ENCODE measurements at places on chromosomes 6 and 20.

GRCh38 chr6:7051780-7052442 is 55.9 kb upstream of the RREB1 start:
- DNase-seq: peak; percentile 60

DNA sequence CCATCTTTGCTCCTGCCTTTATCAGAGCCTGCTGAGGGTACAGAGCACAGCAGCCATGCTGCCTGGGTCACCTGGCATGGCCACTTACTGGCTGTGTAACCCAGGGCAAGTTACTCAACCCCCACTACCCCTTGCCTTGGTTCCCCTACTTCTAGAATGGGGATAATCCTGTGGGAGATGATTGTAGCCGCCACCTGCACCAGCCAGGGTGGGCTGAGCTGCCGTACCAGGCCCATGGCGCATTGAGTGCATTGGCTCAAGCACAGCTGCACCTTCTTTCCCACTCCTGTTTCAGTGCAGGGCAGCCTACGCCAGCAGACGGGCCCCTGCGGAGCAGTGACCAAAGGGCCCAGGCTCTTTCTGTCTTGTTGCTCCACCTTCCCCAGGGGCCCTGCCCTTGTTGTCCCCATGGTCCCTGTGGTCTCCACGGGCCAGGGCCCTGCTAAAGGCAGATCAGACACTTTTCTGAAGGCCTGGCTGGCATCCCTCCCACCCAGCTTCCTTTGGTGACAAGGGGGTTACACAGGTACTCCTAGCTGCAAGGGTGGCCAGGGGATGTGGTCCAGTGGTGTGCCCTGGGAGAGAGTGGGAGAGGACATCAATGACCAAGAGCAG is 159.4 kb upstream of the MLN start:
- no peak for DNase-seq

DNA sequence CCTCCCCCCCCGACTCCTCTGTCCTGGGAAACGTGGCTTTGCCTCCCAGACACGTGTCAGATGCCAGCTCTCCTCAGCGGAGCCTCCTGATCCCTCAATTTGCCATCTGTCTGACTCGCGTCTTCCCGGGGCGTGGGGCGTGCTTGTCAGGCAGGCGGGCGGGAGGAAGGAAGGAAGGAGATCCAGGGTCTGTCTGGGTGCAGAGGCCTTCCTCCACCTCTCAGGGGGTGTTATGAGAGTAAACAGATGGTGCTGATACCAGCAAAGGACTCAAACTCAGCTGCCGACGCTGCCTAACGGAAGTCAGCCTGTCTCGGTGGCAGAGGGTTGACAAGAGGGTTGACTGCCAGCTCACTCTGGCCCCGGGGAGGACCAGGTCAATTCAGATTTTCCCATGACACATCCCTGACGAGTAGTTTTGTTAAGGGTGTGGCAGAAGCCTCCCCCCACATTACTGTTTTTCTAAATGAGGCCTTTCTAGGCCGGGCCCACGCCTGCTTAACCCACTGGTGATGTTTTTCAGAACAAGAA is 17.0 kb downstream of the UQCC2 start:
- DNase-seq: no peak

DNA sequence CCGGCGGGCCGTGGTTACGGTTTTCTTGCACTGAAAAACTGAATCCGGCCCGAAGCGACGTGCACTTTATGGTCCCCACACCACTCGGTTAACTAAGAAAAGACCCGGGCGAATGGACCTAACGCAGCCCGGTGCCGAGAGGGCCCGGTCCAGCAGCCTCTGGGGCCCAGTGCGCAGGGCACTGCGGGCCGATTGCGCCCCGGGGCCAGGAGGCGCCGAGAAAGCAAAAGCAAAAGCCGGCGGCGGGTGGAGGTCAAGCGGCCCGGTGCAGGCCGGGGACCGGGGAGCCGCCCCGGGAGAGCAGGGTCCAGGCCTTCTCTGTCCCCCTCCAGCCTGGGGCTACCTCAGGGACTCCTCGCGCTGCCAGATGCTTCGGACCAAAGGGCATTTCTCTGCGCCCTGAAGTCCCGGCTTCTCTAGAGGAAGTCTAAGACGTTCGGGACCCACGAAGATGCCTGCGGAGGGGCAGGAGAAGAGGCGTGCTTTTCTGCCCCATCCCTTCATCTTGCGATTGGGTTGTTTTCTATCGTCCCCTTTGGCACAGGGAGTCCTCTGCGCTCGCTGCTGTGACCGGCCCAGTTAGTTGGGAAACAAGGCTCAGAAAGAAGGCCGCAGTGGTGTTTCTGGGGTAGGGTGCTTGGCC is 4.4 kb downstream of the FOXF2 start:
- no peak for DNase-seq

DNA sequence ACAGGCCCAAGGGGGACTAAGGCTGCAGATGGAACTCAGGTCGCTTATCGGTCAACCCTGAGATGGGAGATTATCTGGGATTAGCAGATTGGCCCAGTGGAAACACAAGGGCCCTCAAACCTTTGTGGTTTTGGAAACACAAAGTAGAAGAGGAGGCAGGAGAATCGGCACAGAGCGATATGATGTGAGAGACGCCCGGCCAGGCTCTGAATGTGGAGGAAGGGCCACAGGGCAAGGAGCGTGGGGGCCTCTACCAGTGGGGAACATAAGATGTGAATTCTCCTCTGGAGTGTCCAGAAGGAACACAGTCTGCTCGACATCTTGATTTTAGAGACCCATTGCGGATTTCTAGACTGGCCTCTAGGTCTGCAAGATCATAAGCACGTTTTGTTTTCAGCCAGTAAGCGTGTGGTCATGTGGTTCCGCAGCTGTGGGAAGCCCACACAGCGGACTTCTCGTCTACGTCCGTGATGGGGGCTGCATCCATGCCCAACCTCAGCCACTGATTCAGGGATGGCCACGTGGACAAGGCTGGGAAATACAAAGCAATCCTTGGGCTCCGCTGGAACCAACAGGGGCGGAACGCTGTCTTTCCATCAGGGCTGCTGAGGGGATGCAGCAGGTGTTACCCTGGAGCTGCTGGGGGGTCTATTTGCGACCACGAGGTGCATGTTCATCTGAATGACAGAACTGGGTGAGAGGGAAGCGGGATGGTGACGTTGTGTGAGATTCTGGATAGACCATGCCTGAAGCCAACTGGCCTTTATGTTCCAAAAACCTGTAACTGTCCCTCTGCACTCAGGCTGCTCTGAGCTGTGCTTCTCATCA is 127.6 kb upstream of the PMEPA1 start:
- DNase-seq: no peak

Data from SW480 (cell line).